ENCODE measurements at places on chromosomes 13 and 19. TPM values are rescaled to one million over a fixed set of nuclear protein-coding genes. Genes with fewer than 3 reads are reported as not detected.

The NACC1 gene
- polyA plus RNA-seq, result 18.3 TPM

The MBD3L5 gene
- not detected for polyA plus RNA-seq

The NAPSA gene
- polyA plus RNA-seq, result 9.4 TPM

The HRC gene
- 36.1 TPM for polyA plus RNA-seq

The SIRT2 gene
- 38.5 TPM for polyA plus RNA-seq

DNA sequence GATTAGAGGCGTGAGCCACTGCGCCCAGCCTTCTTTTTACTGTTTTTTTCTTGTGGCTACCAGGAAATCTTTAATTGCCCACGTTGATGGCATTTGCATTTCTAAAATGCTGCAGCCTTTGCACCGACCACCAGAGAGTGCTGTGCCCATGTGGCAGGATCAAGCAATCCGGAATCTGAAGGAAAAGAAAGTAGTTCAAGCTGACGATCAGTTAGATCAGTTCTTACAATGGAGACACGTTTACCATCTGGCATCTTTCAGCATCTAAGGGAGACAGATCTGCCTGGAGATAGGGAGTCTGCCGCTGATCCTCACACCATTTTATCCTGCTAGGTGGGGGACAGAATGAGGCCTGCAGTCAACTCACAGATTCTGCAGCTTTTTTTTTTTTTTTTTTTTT, 19.9 kb downstream of the TINCR start:
- no peak for DNase-seq

- DNase-seq, result no peak
Observed at GRCh38 chr13:45807520-45808099, 43.9 kb downstream of the SIAH3 start.

- DNase-seq, result no peak
Observed at GRCh38 chr19:56295531-56296455, 18.8 kb downstream of the ZSCAN5A start.

DNA sequence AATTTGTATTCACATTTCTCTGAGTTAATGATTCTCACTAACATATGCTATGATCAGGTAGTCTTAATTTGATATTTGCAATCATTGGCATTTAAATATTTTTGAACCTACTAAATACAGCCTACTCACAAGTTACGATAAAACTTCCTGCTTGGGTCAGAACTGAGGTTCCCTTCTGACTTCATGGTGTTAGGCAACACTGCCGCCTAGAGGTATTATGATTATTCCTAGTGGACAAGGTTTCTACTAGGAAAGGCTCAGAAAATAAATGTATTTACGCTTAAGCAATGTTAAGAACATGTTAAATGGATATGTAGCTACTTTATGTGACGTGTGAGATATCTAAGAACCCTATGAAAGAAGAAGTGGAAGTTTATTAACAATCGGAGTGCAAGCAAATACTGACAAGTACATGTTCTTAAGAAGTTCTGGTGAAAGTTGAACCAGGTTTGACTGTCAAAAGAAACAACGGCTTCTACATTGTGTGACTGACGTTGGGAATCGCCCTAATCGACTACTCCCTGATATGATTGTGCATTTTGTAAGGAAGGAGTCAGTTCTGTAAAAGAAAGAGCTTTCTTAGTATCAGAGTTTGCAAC, 1395.8 kb downstream of the SLITRK5 start:
- DNase-seq, result peak; percentile 23

DNA sequence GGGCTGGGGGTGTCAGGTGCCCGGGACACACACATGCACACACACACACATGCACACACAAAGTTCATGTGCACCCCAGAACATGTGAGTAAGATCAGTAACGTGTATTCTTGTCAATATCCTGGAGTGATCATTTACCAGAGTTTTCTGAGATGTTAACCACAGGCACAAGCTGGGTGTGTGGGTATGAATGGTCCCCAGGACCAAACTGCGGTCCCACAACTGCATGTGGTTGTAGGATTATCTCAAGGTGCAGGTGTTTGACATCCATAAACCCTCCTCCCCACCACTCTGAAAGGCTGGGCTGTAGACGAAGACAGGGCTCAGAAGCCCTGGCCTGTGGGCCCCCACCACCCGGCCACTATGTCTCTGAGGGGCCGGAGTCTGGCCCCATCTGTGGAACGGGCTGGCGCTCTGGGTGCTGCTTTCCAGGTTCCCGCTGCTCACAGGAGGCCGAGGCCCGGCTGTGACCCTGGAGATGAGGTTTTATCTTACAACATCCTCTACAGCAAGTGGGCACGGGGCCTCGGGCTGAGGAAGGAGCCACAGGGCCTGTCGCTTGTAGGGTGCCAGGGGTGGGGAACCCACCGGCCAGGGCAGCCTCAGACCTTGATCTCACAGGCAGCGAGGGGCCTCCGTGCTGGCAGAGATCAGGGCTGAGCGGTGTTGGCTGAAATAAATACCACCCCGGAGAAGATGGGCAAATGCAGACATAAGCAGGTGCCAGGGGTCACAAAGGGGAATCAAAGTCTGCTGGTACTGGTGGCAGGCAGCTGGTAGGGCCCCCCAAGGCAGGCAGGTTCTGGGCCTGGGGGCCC, 4.3 kb downstream of the F2RL3 start:
- DNase-seq, result no peak

GRCh38 chr19:2062389-2062729, 11.3 kb upstream of the MKNK2 start:
- no peak for DNase-seq

GRCh38 chr19:41324231-41324702, 14.3 kb downstream of the CCDC97 start:
- DNase-seq, result no peak

- no peak for DNase-seq
Observed at GRCh38 chr13:112905619-112905989, 63.4 kb upstream of the MCF2L start.
